Fibroblast of skin of right biceps (primary cell): ENCODE measurements at places on chromosomes 7 and 10.

DNA sequence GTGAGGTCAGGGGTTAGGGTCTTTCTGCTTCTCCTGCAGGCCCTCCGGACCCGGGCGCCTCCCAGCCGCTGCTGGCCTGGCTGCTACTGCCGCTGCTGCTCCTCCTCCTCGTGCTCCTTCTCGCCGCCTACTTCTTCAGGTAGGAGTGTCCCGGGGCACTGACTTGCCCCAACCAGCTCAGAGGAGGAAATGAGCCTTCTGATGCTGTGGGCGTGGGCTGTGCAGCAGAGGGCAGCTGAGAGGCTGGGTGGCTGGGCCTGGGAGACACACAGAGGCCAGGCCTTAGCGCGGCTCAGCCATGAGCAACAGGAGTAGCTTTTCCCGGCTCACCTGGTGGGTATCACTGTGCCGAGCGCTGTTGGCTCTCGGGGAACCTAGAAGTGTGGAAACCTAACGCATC, 78.9 kb downstream of the MKI67 start:
- no peak for DNase-seq

DNA sequence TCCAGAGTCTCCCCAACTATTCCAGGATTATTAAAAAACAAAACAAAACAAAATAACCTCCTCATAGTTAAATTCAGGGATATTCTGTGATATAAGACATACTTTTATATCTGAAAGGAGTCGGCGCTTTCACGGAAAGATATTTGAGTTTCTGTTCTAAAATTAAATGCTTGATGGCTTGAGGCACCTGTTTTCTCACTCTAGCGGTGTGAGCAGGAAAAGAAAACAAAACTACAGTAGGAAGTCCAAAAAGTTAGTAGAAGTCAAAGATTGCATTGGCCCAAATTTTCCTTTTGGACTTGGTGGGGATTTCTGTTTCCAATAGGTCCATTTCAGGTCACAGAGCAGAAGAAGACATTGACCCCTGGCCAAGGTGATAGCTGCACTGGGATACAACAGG, 716.1 kb upstream of the POT1 start:
- no peak for DNase-seq

DNA sequence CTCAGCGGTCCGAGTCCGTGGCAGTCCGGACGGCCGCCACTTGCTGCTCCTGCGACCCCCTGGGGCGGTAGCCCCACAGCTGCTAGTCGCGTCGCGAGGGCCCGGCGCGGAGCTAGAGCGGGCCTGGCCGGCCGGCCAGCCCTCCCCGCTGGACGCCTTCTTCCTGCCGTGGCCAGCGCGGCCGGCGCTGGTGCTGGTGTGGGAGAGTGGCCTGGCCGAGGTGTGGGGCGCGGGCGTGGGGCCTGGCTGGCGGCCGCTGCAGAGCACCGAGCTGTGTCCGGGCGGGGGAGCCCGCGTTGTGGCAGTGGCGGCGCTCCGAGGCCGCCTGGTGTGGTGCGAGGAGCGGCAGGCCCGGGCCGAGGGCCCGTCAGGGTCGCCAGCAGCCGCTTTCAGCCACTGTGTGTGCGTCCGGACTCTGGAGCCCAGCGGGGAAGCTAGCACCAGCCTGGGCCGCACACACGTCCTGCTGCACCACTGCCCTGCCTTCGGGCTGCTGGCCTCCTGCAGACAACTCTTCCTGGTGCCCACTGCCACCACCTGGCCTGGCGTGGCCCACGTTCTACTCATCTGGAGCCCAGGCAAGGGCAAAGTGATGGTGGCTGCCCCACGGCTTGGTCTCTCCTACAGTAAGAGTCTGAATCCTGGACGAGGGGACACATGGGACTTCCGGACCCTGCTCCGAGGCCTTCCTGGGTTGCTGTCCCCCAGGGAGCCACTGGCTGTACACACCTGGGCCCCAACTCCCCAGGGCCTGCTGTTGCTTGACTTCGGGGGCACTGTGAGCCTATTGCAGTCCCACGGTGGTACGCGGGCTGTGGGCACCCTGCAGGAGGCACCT, 631 bp downstream of the HPS6 start:
- DNase-seq: peak; percentile 10

DNA sequence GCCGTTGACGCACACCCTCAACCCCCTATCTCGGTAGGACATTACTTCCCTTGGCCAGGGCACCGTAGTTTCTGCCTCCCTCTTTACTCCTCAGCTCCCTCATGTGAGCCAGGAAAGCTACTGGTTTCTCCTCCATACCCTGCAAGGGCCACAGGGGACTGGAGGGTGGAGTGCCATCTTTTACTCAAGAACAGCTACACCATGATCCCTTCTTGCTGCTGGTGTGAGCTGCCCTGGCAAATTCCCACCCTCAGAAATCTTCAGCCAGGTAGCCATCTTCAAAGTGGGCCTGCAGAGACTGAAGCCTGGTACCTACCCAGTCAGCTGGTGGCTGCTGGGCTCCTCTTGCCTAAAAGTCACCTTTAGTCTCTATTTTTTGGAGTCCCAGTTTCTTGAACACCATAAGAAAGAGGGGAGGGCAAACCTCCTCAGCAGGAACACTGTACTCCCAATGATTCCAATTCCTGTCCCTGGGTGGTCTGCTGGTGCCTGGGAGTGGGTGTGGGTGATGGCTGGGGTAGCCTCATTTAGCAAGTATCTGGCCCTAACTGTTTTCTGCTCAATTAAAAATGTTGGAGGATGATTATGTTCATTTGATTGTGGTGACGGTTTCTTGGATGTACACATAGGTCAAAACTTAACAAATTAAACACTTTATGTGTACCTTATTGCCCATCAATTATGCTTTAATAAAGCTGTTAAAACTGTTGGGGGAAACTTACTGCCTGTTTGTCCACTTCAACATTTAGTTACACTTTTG, 105.0 kb upstream of the NPY start:
- no peak for DNase-seq

DNA sequence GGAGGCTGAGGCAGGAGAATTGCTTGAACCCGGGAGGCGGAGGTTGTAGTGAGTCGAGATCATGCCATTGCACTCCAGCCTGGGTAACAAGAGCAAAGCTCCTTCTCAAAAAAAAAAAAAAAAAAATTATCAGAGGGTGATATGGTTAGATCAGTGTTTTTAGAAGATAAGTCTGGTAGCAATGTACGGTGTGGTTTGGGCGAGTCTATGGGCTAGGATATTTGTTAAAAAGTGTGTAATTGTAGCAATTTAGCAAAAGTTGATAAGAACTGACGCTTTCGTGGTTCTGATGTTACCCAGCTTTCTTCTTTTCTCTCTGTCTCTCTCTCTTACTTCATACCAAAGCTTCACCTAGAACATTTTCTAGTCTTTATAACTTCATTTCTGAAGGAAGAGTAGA, 6.9 kb upstream of the CYP51A1 start:
- DNase-seq: no peak

DNA sequence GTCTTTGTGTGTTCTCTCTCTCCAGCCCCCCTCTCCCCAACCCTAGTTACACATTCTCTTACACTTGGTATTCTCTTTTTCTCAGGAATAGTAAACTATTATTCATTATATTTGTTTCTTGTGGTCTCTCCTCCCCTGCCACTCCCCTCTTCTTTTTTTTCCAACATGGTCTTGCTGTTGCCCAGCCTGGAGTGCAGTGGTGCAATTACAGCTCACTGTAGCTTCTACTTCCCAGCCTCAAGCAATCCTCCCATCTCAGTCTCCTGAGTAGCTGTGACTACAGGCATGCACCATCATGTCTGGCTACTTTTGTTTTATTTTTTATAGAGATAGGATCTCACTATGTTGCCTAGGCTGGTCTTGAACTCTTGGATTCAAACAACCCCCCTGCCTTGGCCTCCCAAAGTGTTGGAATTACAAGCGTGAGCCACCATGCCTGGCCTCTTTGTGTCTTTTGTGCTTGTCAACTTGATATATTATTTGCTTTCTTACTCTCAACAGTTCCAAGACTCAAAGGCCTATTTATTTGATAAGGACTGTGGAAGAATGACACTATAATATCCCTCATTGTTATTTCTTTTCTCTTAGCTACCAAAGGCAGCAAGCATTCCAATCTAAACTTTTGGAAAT, 66.9 kb downstream of the MLLT10 start:
- DNase-seq: no peak

DNA sequence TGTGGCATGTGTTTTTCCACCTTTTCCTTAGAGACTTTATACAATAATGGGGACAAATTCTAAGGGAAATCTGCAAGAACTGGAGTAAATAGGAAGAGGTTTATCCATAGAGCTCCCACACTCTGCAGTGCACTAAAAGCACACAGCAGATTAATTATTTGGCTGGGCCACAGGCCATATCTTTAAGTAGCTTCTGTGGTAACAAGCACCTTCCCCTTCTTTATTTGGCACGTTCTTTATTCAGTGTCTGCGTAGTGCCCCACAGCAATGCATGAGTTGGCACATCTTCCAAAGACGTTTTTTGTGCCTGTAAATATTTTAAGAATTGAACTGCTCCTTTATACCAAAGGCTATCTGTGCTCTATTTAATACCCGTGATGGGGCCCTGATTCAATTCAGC, 104.9 kb upstream of the MBL2 start:
- no peak for DNase-seq

DNA sequence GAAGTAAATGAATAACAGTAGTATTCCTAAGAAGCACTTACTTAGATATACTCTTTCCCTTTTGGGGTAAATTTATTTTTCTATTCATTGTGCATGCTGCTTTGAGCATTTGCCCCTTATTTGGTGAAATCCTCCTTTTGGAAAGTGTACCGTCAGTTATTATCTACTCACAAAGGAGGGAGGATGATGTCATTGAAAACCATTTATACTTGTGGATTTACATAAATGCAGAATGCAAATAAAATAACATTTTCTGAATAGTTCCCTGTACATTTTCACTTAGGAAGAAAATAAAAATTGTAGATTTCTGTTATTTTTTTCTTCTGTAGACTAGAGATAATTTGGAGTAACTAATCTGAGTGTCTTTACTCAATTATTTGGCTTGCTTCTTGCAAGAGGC, 29.5 kb upstream of the SEM1 start:
- DNase-seq: no peak
